ENCODE measurements at places on chromosomes 4 and X. TPM values are rescaled to one million over a fixed set of nuclear protein-coding genes. Genes with fewer than 3 reads are reported as not detected.

DNA sequence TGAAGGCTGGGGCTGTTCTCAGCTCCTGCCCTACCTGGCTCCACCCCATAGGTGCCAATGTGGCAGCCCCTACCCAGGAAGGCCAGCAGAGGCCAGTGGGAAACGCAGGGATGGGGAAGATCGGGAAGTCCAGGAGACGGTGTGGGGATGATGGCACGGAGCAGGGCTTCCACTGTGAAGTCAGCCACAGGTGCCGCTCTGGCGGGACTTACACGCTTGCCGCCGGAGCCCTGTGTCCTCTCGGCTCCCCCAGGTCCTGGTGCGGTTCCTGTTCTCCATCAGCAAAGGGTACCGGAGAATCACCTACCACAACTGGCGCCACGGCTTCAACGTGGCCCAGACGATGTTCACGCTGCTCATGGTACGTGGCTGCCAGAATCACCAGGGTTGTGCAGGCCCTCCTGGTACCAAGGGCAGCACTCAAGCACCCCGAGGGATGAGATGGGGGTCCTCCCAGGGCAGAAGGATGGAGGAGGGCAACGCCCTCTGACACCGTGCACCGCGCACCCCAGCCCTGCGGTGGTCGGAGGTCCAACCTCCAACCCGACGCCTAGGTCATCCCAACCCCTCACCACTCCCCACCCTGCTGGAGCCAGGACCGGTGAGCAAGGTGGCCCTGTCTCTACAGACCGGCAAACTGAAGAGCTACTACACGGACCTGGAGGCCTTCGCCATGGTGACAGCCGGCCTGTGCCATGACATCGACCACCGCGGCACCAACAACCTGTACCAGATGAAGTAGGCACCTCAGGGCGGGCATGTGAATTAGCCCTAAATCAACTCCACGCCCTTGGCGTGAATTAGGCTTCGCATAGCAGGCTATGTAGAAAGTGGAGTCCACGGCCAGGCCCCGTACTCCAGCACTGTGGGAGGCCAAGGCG lies 12.0 kb downstream of the ATP5ME start:
- no peak for DNase-seq

DNA sequence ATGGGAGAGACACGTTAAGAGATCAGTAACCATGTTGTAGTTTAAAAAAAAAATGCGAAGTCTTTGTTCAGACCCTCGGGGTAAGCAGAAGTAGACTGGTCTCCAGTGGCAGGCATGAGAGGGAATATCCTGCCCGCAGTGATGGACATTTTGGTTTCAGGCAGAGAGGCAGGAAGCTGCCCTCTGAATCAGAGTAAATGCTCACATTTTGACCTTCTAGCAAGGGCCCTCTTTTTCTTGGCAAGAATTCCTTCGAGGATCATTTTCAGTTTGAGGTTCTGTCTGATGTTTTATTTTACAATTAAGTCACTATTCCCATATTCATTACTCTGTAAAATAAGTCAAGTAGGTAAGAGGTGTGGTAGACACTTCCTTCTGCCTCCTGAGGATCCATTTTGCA lies 28.4 kb downstream of the SORBS2 start:
- DNase-seq, result no peak

TCP11X2 gene
- 2.4 TPM for polyA plus RNA-seq

GRCh38 chrX:151713849-151714248 lies 2.0 kb upstream of the FATE1 start:
- no peak for DNase-seq

DNA sequence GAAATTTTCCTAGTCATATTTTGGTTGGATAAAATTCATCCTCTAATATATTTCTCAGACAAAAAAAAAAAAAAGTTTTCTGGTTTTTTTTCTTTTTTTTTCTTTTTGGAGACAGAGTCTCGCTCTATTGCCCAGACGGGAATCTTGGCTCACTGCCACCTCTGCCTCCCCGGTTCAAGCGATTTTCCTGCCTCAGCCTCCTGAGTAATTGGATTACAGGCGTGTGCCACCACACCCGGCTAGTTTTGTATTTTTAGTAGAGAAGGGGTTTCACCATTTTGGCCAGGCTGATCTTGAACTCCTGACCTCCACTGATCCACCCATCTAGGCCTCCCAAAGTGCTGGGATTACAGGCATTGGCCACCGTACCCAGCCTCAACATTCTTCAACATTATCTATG lies 432.7 kb upstream of the PABPC4L start:
- no peak for DNase-seq

TKTL1 gene
- polyA plus RNA-seq, result 0.28 TPM

GRCh38 chr4:141304346-141304745 lies 83.7 kb downstream of the ZNF330 start:
- no peak for DNase-seq

- no peak for DNase-seq
Measured at GRCh38 chr4:71595576-71596108, 188.2 kb downstream of the GC start.

MAGEA10 gene
- polyA plus RNA-seq, result not detected

- DNase-seq, result no peak
Measured at GRCh38 chr4:68905598-68905938, 46.0 kb downstream of the UGT2A3 start.

- no peak for DNase-seq
Measured at GRCh38 chr4:151853034-151853433, 92.2 kb upstream of the GATB start.

NXF2B gene
- polyA plus RNA-seq, result 1.8 TPM

DNA sequence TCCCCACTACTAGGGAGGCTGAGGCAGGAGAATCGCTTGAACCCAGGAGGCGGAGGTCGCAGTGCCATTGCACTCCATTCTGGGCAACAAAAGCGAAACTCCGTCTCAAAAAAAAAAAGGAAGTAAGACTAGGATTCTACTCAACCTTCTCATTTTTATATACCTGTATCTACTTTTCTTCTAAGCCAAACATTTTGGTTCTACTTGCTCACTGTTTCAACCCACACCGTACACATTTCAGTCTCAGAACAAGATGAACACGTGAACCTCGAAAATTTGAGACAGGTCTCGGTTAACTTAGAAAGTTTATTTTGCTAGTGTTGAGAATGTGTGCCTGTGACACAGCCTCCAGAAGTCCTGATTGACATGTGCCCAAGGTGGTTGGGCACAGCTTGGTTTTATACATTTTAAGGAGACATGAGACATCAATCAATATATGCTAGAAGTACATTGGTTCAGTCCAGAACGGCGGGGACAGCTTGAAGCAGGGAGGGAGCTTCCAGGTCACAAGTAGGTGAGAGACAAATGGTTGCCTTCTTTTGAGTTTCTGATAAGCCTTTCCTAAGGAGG lies 3.7 kb downstream of the ADD1 start:
- DNase-seq, result no peak

DNA sequence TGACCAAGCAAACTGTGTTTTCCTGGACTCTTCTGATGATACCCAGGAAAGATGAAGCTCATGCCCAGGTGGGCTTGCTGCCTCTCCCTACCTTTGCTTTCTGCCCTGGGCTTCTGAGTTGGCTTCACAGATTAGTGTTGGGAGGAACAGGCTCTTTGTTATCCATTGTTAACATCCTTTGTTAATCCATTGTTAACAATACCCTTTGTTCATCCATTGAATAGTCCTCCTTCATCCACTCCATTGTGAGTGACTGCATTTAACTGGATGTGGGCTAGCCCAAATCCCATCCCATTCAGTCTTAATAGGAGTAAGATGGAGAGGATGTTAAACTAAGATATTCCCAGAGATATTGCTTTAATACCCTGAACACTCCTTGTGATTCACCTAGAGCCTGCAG lies 199.0 kb upstream of the LNX1 start:
- DNase-seq, result no peak

DNA sequence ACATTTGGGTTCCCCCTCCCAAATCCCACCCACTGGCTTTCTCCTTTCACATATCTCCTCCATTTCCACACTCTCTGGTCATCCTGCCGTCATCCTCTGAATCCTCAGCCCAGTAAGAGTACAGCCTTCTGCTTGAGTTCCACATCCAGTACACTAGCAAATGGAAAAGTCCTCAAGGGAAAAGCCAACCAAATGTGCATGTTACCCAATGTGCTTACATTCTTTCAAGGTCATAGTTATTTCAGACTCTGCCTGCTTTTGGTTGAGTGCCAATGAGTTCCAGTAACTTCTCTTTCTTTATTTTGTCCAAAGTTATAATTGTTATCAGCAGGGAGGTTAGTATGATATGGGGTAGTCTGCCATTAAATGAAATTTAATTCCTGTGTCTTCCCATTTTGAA lies 78.1 kb downstream of the SRPX start:
- no peak for DNase-seq

DNA sequence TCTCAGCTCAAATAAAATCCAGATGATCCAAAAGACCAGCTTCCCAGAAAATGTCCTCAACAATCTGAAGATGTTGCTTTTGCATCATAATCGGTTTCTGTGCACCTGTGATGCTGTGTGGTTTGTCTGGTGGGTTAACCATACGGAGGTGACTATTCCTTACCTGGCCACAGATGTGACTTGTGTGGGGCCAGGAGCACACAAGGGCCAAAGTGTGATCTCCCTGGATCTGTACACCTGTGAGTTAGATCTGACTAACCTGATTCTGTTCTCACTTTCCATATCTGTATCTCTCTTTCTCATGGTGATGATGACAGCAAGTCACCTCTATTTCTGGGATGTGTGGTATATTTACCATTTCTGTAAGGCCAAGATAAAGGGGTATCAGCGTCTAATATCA lies 18.7 kb upstream of the TLR8 start:
- DNase-seq, result no peak

GRCh38 chr4:4470208-4470607 lies 71.6 kb downstream of the STX18 start:
- no peak for DNase-seq

- DNase-seq, result peak; percentile 8
Measured at GRCh38 chr4:154807042-154807630, 26.1 kb downstream of the RBM46 start.

- DNase-seq, result peak; percentile 20
Measured at GRCh38 chr4:183504930-183505610, at the start of gene ING2. Gene ING2, plus strand, starts transcription at chr4:183505058. Its CDS starts 138 bp downstream, at chr4:183505196.

DNA sequence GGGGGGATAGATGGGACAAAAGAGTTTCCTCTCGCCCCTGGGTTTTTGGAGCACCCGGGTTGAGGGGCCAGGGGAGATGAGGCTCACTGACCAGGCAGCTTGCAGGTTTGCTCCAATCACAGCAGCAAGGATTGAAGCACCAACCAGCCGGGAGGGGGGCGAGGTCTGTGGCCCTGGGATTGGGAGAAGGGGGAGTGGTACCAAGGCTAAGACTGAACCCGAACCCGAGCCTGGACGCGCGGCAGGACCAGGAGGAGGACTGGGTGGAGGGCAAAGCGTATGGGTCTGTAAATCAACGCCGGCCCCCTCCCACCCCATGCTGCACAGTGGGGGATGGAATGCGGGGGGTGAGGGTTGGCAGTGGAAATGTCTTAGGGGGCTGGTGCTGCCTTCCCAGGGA lies 3.5 kb downstream of the SOX3 start:
- DNase-seq, result no peak

FAT4 gene
- 35.3 TPM for polyA plus RNA-seq

MUC7 gene
- polyA plus RNA-seq, result 0.08 TPM

DNA sequence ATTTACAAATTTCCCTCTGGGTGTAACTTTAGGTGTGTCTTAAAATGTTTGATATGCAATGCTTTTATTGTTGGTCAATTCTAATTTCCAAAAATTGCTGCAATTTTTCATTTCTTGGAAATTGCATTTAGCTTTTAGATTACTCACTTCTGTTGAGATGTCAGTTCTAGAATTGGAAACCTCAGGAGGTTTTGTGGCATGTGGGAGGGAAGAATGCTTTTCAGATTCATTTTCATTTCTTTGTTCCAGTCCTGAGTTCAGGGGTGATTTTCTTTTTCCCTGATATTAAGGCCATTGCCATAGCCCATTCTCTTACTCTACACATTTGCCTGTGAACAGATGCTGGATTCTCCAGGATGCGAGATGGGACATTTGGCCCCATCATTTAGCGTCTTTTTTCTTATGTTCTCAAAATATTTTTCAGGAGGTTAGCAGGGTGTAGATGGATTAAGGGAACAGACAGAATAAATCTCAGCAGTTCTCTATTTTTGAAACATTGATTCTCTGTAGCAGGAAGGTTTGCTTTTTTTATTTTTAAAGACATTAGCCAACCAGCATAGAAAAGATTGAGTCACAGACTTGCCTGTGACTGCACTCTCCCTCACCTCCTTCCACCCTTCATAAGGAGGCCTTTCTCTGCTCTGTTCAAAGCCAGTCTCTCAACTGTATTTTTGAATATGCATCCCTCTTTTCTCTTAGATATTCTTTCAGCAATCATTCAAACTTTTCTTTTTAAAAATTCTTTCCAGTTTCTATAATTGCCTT lies 238.4 kb upstream of the ANXA3 start:
- DNase-seq, result no peak

DNA sequence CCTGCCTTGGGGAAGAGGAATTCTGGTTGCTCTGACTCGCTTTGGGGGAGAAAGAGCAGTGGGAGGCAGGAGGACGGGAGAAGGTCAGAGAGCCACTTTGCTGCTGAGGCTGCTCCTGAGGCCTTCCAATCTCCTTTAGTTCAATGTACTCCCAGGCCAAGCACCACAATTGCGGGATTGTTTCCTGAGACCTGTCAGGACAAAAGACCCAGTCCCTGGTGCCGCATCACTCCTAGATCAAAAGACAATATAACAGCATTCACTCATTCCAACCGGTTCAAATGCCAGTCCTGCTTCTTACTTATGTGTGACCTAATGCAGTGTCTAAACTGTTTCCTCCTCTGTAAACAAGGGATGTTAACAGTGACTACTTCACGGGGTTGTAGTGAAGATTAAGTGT lies 106.4 kb downstream of the TRIML1 start:
- DNase-seq, result no peak

DNA sequence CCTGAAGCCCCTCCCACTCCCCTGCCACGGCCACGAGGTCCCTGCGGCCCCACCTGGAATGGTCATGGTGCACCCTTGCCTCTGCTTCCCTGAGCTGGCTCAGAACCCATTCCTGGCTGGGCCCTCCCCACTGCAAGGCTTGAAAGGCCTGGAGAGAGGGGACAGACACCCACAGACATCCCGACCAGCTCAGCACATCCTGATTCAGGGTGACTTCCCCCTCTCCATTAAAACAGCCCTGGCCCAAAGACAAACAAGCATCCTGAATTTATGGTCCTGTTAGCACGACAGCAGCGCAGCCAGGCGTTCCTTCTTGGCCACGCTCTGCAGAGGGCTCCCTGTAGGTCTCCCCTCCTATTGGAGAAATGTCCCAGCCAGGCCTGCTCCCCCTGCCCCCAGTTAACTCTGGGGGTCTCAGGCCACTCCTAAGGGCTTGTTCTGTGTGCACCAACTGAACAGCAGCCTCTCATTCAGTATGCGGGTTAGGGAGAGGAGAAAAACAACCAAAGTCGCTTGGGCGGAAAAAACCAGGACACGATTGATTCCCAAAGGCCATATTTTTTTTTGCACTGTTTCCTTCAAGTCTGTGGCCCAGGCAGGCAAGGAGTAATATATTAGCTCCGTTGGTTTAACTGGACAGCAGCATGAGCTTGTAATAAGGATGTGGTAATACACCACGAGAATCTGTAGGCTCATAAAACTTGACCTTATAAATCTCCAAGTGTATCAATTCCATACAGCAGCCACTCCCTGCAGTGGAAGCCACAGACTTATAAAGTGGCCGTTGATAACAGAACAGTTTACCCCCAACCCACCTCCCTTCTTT lies 106.7 kb upstream of the MSX1 start:
- peak; percentile 42 for DNase-seq
